Left ventricle myocardium inferior (tissue), 1 donor: ENCODE measurements at places on chromosomes 1 and 21. TPM values are rescaled to one million over a fixed set of nuclear protein-coding genes. Genes with fewer than 3 reads are reported as not detected.

DNA sequence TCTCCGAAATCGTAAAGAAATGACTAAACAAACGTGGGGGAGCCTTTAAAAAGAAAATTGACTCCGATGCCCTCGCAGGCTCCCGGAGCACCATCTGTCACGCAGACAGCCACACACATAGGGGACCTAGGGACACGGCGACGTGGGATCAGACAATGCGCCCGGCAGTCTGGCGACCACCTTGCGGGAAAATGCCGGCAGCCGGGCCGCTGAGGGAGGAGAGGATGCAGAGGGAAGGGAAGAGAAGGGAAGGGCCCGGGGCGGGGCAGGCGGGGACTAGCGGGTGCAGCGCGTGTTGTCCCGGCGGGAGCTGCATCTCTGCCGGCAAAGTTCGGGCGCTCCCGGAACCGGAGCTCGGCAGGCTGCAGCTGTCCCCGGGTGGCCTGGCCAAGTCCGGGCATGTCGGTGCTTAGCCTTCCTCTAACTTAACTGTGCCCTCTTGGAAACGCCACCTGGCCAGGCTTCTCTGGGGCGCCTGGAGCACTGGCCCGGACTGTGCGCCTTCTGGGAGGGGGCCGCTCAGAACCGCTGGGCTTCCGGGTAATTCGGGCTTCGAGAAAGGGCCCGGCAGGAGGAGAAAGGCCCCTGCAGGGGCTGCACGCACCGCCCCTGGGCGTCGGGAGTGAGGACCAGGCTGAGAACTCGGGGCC, 1.8 kb downstream of the NHLH2 start:
- H3K27me3 ChIP-seq: peaks cover 99% of the 10 kb centered on the region
- no peaks in the 10 kb centered on the region for H3K36me3 ChIP-seq
- DNase-seq: no peak

DNA sequence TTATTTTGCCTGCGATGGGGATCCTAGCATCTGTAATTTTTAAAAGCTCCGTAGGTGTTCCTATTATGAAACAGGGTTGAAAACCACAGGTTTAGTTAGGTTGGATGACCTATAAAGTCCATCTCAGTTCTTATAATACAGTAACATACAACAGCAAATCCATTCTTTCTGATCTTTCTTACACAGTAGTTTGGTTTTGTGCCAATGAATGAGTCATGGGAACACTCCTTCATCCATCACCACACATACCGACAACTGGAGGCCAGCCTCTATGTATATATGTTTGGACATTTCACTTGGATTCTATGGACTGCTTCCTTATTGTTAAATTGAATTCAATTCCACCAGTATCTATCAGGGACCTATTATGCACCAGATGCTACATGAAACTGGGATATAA, 118.4 kb upstream of the L1TD1 start:
- H3K4me1 ChIP-seq: no peaks in the 10 kb centered on the region
- no peak for DNase-seq
- H3K27ac ChIP-seq: no peak overlapping the region

DNA sequence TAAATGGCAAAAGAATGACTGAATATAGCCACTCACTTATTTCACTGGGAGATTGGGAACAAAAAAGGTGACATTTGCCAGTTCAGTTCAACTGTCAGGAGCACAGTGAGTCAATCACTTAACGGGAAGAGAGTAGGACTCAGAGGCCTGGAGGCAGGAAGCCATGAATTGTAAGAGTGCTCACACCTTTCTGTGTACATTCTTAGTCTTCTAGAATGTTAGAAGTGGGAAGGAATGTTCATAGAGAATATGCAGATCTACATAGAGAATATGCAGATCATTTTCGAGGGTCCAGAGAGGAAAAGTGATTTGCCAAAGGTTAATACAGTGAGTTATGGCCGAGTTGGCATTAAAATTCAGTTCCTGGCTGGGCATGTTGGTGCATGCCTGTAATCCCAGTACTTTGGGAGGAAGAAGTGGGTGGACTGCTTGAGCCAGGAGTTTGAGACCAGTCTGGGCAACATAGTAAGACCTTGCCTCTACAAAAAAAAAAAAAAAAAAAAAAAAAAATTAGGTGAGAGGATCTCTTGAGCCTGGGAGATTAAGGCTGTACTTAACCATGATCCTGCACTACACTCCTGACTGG, 8.3 kb downstream of the IL20 start:
- peaks cover 6% of the 10 kb centered on the region for H3K4me1 ChIP-seq
- no peak overlapping the region for H3K4me3 ChIP-seq
- no peaks in the 10 kb centered on the region for H3K27me3 ChIP-seq
- no peaks in the 10 kb centered on the region for H3K36me3 ChIP-seq
- H3K27ac ChIP-seq: no peak overlapping the region

DNA sequence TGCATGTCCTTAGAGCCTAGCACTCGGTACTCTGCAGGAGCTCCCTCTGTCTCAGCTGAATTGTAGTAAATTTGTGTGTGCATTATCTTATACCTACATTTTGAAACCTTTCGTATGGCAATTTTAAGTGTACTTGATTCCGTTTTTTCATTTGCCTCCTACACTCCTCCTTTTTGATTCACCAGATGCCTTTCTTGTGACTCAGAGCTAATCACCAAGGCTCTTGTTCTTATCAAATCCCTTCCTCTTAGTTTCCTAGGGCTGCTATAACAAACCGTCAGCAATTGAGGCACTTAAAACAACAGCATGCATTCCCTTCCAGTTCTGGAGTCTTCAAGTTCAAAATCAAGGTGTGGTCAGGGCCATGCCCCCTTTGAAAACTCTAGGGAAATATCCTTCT, 261.0 kb downstream of the ASTN1 start:
- no peak overlapping the region for H3K27ac ChIP-seq
- peaks cover 11% of the 10 kb centered on the region for H3K4me1 ChIP-seq
- no peaks in the 10 kb centered on the region for H3K36me3 ChIP-seq
- peaks cover 64% of the 10 kb centered on the region for H3K27me3 ChIP-seq
- no peak overlapping the region for H3K4me3 ChIP-seq

GRCh38 chr1:70156529-70157120, 48.8 kb downstream of the LRRC40 start:
- no peaks in the 10 kb centered on the region for H3K27me3 ChIP-seq
- no peak for DNase-seq
- H3K4me1 ChIP-seq: no peaks in the 10 kb centered on the region
- no peak overlapping the region for H3K4me3 ChIP-seq

GRCh38 chr1:49333906-49334305, 557.2 kb upstream of the BEND5 start:
- no peaks in the 10 kb centered on the region for H3K36me3 ChIP-seq
- H3K4me1 ChIP-seq: no peaks in the 10 kb centered on the region
- DNase-seq: no peak

DNA sequence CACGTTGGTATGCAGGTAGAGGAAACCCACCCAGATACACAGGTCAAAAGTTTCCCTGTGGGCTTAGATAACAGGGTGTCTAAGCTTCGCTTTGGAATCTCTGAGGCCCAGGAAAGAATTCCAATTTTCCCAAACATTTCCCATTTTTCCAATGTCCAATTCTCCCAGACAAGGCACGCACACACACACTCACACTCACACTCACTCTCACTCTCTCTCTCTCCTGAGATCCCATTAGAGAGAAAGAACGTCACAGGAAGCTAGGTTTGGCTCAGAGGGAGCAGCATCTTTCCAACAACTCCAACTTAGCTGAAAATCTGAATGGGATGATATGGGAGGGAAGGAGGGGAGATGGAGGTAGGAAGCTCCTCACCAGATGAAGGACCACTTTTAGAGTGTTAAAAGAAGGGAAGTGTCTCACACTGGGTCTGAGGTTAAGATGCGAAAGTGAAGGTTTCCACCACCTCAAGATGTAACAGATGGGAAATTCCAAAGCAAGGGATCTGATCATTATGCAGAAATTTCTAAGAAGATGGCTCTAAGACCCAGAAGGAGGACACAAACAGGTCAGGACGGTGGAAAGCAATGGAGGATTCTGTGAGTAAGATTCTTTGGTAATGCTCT, 63.5 kb downstream of the GNG12 start:
- DNase-seq: no peak
- H3K4me3 ChIP-seq: no peak overlapping the region
- peaks cover 32% of the 10 kb centered on the region for H3K4me1 ChIP-seq

DNA sequence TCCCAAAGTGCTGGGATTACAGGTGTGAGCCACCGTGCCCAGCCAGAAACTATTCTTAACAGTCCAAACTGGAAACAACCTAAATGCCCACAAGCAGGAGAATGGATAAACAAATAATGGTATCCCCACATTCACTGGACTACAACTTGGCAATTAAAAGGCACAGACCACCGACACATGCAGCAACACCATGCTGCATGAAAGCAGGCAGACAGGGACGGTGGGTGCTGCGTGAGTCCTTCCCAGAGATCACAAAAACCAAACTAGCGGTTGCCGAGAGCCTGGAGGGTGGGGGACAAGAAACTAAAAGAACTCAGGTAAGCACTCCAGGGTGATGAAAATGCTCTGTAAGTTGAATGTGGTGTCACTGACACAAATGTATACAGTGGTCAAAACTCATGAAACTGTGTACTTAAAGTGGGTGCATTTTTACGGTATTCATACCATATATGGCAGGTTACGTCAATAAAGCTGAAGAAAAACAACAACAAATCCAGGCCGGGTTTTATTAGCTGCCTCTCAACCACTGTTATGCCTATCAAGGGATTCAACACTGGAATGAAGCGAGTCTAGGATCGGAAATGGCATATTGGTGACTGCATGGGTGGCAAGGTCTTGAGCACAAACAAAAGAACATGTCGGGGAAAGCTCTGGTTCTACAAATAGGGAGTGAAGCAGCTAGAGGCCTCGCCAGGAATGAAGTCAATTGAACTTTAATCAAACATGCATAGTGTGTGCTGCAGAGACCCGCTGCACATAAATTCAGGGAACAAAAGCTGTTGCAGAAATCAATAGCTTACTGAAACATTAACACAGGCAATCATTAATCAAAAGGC, 52.4 kb downstream of the SLC45A1 start:
- H3K4me1 ChIP-seq: peaks cover 100% of the 10 kb centered on the region
- peaks cover 11% of the 10 kb centered on the region for H3K36me3 ChIP-seq
- DNase-seq: no peak
- peak overlapping the region; percentile 94 for H3K27ac ChIP-seq
- no peaks in the 10 kb centered on the region for H3K27me3 ChIP-seq

DNA sequence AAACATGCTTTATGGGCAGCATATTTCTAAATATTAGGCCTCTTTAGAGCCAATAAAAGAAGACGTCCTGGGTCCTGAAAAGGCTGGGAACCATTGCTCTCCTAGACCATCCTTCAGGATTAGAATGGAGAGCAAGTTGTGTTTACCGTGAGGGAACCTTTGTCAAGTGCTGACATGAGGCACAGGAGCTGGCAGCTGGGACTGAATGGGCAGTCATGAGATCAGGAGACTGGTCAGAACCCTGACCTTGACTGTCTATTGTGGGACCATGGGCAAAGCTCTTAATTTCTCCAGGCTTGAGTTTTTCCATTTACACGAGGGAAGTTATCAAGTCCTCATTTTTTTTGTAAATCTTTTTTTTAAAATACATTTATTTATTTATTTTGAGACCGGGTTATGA, 5.2 kb downstream of the PFKFB2 start:
- H3K27ac ChIP-seq: peak overlapping the region; percentile 97
- peak; percentile 41 for DNase-seq
- H3K4me1 ChIP-seq: peaks cover 57% of the 10 kb centered on the region
- H3K36me3 ChIP-seq: peaks cover 38% of the 10 kb centered on the region
- no peaks in the 10 kb centered on the region for H3K27me3 ChIP-seq
- peak overlapping the region; percentile 84 for H3K4me3 ChIP-seq

GRCh38 chr1:236002025-236002390, 62.9 kb downstream of the NID1 start:
- no peak for DNase-seq
- peaks cover 54% of the 10 kb centered on the region for H3K4me1 ChIP-seq
- H3K27me3 ChIP-seq: no peaks in the 10 kb centered on the region
- no peak overlapping the region for H3K4me3 ChIP-seq

- no peaks in the 10 kb centered on the region for H3K4me1 ChIP-seq
- peaks cover 28% of the 10 kb centered on the region for H3K36me3 ChIP-seq
- no peaks in the 10 kb centered on the region for H3K27me3 ChIP-seq
- no peak overlapping the region for H3K4me3 ChIP-seq
Measured at GRCh38 chr1:27285274-27285660, 36.7 kb upstream of the TMEM222 start.

GRCh38 chr1:36284061-36284460, 22.1 kb upstream of the SH3D21 start:
- peaks cover 94% of the 10 kb centered on the region for H3K4me1 ChIP-seq
- no peak for DNase-seq
- peak overlapping the region; percentile 4 for H3K4me3 ChIP-seq
- peak overlapping the region; percentile 73 for H3K27ac ChIP-seq

DNA sequence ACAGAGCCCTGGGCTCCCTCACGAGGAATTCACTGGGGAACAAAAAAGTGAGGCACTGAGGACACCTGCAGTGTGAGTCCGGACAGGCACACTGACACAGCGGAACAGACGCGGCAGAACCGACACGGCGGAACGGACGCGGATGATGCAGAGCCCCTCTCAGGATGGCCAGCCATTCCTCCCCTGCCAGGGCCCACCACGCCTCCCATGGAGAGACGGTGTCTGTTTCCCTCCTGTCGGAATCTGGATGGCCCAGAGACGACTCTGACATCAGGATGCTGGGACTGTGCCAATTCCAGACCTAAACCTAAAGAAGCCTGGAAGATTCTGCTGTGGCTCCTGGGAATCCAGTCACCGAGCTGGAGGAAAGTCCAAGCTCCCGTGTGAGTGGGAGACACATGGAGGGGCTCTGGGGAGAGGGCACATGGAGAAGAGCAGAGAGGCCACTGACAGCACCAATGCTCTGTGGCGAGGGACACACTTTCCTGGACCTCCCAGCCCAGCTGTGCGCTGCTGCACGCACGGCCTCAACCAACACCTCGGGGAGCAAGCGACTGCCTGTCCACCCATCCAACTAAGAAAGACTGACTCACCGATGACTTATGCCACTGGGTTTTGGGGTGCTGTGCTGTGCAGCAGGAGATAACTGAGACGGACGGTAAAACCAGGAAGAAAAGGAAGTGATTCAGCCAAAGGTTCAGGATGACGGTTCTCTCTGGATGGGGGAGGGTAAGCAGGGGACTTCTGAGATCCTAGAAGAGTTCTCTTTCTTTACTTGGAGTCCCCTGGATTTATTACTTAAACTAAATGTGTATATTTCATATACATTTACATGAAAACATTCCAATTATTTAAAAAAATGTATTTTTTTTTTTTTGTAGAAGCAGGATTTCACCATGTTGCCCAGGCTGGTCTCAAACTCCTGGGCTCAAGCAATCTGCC, 23.3 kb downstream of the ZBTB17 start:
- no peak for DNase-seq
- H3K36me3 ChIP-seq: peaks cover 7% of the 10 kb centered on the region
- peak overlapping the region; percentile 37 for H3K27ac ChIP-seq
- H3K4me1 ChIP-seq: peaks cover 86% of the 10 kb centered on the region
- H3K27me3 ChIP-seq: no peaks in the 10 kb centered on the region
- H3K4me3 ChIP-seq: no peak overlapping the region

DNA sequence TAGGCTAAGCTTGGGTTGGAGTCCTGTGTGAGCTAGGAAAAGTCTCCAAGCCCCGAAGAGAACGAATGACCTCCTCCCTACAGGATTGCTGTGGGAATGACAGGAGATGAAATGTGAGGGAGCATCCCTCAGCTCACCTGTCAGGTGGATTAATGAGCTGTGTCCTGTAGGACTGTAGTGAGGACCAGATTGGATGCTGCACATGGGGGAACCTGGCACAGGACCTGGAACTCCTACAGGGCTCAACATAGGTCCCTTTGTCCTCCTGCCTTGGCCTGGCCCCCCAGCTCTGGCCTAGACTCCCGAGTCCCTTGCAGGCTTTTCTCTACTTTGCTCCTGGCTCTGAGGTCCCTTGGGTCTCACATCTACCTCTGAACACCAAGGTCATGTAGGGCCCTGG, 155.7 kb downstream of the PTPRU start:
- H3K4me1 ChIP-seq: no peaks in the 10 kb centered on the region
- no peaks in the 10 kb centered on the region for H3K36me3 ChIP-seq
- H3K27me3 ChIP-seq: peaks cover 61% of the 10 kb centered on the region

AMY2A gene
- total RNA-seq: not detected

ATP6V1G3 gene
- total RNA-seq: not detected

RAB3B gene
- not detected for total RNA-seq

NUP133 gene
- 31.3 TPM for total RNA-seq

KDM5B gene
- 11.9 TPM for total RNA-seq
